ENCODE measurements at places on chromosomes 4 and X. TPM values are rescaled to one million over a fixed set of nuclear protein-coding genes. Genes with fewer than 3 reads are reported as not detected.

The SPANXA1 gene
- not detected for total RNA-seq

GRCh38 chr4:149238097-149238496, 577.5 kb downstream of the IQCM start:
- no peak for DNase-seq

- no peak for DNase-seq
Measured at GRCh38 chr4:159305129-159305528, 202.2 kb downstream of the RAPGEF2 start.

- DNase-seq: no peak
Measured at GRCh38 chr4:55736605-55737183, 82.9 kb upstream of the EXOC1L start.

DNA sequence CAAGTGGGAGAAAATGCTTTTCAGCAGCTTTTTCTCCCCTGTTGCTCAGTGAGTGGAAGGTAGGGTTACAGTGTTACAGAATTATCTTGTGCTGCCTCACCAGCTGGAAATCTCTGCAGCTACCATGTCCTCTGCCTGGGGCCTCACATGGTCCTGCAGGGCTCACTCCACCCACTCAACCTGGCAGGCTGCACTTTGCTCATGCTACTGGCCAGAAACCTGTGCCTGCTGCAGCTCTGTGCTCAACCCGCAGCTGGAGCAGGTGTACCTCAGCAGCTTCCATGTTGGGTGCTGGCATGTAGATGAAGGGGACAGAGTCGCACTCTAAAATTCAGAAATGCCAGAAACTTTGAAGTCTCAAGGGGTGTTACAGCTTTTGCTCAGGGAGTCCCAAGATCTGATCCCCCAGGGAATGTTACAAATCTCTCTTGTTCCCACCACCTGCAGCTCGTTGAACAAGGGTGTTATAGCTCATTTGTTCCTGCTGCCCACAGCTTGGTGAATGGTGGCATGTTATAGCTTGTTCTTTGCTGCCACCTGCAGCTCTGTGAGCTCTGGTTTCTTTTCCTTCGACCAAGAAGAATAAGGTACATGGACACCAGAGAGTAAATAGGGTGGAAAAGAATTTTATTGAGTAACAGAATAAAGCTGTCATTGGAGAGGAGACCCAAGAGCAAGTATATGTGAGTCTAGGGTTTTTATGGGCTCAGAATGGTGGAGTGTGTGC, 845.8 kb downstream of the TECRL start:
- no peak for DNase-seq

DNA sequence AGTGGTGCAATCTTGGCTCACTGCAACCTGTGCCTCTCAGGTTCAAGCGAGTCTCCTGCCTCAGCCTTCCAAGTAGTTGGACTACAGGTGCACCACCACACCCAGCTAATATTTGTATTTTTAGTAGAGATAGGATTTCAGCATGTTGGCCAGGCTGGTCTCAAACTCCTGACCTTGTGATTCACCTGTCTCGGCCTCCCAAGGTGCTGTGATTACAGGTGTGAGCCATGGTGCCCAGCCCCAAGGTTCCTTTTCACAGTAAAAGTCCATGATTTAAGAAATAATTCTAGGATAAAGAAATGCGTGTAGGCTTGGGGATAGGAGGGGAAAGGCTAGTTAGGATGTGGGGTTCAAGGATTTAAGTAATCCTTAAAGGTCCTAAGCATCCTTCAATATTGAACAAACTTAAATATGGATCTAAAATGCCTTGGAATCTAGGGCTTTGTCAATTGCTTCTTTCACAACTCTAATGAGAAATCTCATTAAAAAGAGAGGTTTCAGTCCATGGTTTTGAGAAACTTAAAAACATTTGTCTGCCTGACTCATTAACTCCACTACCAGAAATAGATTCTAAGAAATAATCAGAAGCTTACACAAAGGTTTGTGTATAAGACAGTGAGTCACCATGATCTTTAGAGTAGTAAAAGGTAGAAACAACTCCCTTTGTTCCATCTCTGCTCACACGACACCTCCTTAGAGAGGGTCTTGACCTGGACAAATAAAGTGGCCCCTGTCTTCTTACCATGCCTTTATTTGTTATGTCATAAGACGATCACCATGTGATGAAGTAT, 203.2 kb downstream of the PTTG2 start:
- no peak for DNase-seq

The PLAC1 gene
- not detected for total RNA-seq

DNA sequence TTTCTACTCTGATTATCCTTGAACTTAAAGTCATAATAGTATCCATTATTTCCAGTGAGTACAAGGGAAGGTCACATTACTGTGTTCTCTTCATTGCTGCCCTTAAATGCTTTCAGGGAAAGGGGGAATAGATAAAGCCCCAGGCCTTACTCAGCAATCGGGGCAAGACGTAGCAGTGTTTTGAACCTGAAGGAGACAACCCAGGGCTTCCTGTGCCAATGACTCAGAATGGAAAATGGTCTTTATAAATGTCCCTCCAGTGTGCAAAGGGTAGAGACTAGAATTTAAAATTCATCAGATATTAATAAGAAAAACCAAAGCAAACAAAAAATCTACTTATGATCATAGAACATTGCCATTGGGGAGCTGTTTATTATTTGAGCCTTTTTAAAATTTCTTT, 23.7 kb downstream of the TLR8 start:
- no peak for DNase-seq

The ARMCX1 gene
- total RNA-seq: 1.4 TPM

DNA sequence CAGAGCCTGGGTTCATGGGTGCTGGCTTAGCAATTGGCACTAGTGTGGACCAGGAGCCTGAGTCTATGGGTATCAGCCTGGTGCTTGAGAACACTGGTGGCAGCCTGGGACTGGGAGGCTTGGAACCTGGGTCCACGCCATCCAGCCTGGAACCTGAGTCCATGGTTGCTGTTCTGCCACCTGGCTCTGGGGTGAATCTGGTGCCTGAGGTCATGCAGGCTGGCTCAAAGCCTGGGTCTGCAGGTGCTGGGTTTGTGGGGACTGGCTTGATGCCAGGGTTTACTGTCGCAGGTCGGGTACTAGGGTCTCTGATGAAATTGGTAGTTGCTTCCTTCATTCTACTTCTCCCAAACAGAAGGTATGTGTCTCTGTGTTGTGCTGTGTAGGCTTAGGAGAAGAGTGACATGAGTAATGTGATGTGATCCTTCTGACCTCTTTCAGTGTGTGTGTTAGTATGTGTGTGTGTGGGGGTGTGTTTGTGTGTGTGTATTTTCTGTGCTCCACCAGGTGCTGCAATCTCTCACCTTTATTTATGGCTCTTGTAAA, 517.0 kb upstream of the EPHA5 start:
- DNase-seq: no peak

- no peak for DNase-seq
Measured at GRCh38 chrX:63922221-63922620, 137.2 kb upstream of the ARHGEF9 start.

GRCh38 chrX:148161701-148162100, 180.6 kb downstream of the FMR1NB start:
- DNase-seq: no peak

The TRPC5OS gene
- total RNA-seq: not detected

GRCh38 chrX:52359614-52360232, 9.1 kb upstream of the XAGE2 start:
- no peak for DNase-seq

GRCh38 chrX:70313503-70313902, 23.6 kb downstream of the KIF4A start:
- DNase-seq: no peak

GRCh38 chr4:20832826-20833225, 132.6 kb downstream of the PACRGL start:
- no peak for DNase-seq

The TKTL2 gene
- not detected for total RNA-seq

GRCh38 chrX:118353081-118353850, 7.4 kb downstream of the WDR44 start:
- DNase-seq: no peak

DNA sequence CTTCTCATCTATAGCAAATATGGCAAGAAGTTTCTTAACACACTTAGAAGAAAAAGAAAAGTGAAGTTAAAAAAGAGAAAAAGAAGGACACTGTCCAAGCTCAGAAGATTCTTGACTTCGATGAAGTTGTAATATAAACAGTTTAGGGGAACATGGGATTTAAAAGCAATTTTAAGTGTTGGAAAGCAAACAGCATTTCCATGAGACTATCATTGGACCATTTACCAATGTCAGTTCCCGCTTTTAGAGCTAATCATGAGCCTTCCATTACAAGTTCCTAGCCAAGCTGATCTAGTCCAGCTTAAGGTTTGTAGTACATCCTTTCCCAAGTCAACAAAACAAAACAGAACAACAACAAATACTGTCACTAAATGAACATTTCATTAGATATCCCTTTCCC, 45.1 kb upstream of the FGF2 start:
- DNase-seq: no peak

DNA sequence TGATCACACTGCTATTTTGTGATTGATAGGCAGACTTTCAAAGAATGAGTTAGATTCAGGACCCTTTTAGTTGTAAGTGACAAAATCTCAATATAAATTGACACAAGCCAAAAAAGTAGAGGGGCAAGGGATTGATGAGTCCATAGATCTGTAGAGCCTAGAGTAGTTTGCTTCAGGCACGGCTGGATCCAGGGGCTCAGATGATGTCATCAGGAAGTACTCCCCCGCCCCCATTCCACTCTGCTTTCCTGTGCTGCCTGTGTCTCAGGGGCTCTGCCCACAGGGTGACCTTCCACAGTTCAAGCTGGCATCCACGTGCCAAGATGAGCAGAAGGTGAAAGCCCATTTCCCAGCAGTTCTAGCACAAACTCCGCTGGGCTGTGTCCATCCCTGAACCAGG, 13.6 kb downstream of the WFS1 start:
- no peak for DNase-seq

- no peak for DNase-seq
Measured at GRCh38 chr4:141240671-141241070, 20.0 kb downstream of the ZNF330 start.

The CXXC4 gene
- total RNA-seq: not detected

DNA sequence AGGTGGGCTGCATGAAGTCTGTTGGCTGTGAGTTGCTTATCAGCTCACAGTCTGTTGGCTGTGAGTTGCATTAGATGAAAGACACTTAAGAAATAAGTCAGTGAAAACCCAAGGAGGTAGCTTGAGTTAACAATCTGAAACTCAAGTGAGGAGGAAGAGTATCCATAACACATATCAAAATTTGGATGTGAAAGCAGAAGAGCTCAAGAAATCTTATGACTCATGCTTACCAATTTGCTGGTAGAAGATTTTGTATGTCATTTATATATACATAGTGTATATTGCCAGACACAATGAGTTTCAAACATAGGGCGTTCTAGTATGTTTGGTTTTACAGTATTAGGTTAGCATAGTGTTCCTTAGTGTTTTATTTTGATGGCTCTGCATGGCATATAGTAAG, 107.4 kb downstream of the DDIT4L start:
- DNase-seq: no peak

All from CD8-positive, alpha-beta T cell (primary cell).